ENCODE measurements at places on chromosomes 12 and 14. TPM values are rescaled to one million over a fixed set of nuclear protein-coding genes. Genes with fewer than 3 reads are reported as not detected.

Gene CFAP251
- 0.49 TPM for total RNA-seq

Gene ACSS3
- total RNA-seq: 6.7 TPM

Gene CD163
- total RNA-seq: 57.7 TPM

Gene PPP2R3C
- total RNA-seq: 27.9 TPM

Gene ZFHX2
- 0.23 TPM for total RNA-seq

Measured in gastrocnemius medialis (tissue), 4 donors.